Uterus (tissue), 4 donors: ENCODE measurements at places on chromosomes 5 and 9. TPM values are rescaled to one million over a fixed set of nuclear protein-coding genes. Genes with fewer than 3 reads are reported as not detected.

Gene MVB12B
- 39.2 TPM for total RNA-seq

Gene UCK1
- 7.7 TPM for total RNA-seq

DNA sequence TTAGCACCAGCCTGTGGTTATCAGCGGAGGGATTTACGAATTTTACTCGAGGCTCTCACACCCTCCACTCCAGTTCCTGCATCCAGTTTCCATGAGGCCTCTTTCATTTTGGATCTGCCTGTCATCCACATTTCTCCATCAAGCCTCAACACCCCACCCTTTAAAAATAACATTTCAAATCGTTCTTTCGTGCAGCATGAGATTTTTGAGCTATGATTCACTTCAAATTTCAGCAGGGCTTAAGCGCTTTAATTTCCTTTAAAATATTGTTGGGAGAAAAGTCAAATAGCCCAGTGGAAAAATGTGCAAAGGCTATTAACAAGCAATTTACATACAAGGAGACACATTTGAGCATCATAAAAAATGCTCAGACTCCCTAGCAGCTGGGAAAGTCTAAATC lies 103.2 kb downstream of the MSX2 start:
- no peak overlapping the region for H3K27ac ChIP-seq
- H3K4me3 ChIP-seq: no peak overlapping the region
- no peaks in the 10 kb centered on the region for H3K36me3 ChIP-seq
- H3K27me3 ChIP-seq: no peaks in the 10 kb centered on the region
- DNase-seq: no peak
- no peaks in the 10 kb centered on the region for H3K4me1 ChIP-seq

GRCh38 chr5:96615223-96615622 lies 47.0 kb upstream of the CAST start:
- DNase-seq: no peak
- H3K27ac ChIP-seq: no peak overlapping the region
- H3K4me1 ChIP-seq: no peaks in the 10 kb centered on the region
- no peaks in the 10 kb centered on the region for H3K27me3 ChIP-seq

GRCh38 chr9:79390077-79390698 lies 181.6 kb upstream of the TLE4 start:
- DNase-seq: no peak
- no peaks in the 10 kb centered on the region for H3K4me1 ChIP-seq
- H3K4me3 ChIP-seq: no peak overlapping the region
- H3K36me3 ChIP-seq: no peaks in the 10 kb centered on the region

DNA sequence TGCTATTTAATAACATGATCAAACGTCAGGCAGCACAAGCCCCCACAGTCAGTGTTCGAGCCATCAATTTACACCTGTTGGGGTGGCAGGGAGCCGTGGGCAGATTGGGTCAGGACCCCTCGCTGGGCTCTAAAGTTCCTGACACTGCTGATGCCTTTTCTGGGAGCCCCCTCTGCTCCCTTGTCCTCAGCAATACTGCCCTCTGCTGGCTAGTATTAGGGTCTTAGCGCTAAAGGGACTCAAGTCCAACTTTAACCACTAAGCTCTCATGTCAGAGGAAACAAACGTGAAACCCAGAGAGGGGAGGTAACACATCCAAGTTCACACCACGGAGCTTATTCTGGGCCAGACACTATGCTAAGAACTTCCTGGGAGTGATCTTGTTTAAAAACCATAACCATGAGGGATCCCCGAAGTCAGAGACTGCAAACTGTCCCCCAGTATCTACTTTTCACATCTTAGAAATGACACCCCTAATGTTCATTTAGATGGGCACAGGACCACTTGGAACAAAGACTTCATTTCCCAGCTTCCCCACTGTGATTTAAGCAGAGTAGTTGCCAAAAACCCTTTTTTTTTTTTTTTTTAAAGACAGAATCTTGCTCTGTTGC lies 20.4 kb downstream of the ANKS6 start:
- no peaks in the 10 kb centered on the region for H3K36me3 ChIP-seq
- no peaks in the 10 kb centered on the region for H3K4me1 ChIP-seq
- H3K27me3 ChIP-seq: no peaks in the 10 kb centered on the region
- no peak overlapping the region for H3K27ac ChIP-seq
- H3K4me3 ChIP-seq: no peak overlapping the region

DNA sequence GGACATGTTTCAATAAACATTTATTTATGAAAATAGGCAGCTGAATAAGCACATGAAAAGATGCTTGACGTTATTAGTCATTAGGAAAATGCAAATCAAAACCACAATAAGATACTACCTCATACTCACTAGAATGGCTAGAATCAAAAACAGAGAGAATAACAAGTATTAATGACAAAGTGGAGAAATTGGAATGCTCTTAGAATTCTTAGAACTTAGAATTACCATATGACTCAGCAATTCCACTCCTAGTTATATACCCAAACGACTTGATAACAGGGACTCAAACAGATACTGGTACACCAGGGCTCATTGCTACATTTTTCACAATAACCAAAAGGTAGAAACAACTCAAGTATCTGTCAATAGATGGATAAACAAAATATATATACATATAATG lies 15.1 kb upstream of the TRIM36 start:
- no peak for DNase-seq
- H3K4me1 ChIP-seq: peaks cover 6% of the 10 kb centered on the region
- H3K27ac ChIP-seq: no peak overlapping the region
- H3K27me3 ChIP-seq: peaks cover 40% of the 10 kb centered on the region
